Caco-2 (cell line): ENCODE measurements at places on chromosomes 11 and 22. TPM values are rescaled to one million over a fixed set of nuclear protein-coding genes. Genes with fewer than 3 reads are reported as not detected.

DNA sequence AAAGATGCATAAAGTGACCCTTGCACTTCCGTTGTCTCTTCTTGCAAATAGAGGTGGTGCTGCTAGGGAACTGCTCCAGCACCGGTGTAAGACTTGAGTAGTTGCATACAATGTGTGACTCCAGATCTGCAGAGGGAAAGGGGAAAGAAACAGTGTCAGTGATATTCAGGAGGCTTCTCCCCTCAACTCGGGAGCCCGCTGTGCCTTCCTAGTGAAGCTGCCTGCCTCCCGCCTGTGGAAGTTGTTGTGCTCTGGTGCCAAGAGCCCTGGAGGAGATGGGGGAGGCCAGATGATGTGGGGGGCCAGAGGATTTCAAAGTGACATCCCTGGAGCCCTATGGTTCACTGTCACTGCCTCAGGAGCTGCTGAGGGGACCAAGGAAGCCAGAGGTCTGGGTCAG lies 30.4 kb downstream of the RELT start:
- no peak for DNase-seq

INS gene
- not detected in 2 replicates for total RNA-seq

SLC36A4 gene
- 11.2 and 12.5 TPM in 2 replicates for total RNA-seq

DNA sequence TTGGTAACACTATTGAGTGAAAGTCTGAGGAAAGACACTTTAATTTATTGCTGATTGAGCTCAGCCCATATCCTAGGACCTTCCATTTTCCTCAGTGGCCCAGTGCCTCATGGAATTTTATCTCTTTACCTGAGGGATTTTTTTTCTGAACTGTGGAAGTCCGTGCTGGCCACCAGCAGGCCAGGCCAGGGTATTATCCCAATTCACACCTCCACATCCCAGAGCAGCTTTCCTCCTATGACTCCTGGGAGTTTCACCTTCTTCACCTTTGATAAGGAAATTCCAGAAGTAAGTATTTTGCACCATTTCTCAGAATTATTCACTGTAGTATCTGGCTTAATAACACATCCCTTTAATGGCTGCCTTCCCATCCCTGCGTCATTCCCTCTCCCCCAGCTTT lies 13.0 kb upstream of the RRAS2 start:
- no peak for DNase-seq

DNA sequence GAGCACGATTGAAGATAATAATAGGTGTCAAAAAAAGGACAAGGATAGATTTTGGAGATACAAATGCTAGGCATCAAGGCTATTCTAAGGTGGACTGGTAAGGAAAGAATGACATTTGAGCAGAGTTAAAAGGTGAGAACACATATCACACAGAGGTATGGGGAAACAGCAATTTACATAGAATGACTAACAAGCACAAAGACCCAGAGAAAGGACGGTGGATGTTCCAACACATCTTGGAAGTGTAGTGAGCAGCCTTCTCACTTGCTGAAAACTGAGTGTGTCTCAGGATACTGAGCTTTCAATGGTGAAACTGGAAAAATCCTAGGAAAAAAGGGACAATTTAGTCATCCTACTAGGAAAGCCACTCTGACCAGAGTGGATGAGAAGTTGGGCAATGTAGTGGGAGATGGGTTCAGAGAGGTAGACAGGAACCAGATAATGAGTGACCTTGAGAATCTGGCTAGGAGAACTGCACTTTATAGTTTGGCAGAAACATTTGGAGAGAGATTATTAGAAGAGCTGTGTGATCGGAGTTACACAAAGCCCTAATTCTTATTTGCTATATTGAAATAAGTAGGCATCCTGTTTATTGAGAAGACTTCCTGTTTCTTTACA lies 706.0 kb downstream of the KCNA4 start:
- no peak for DNase-seq

AQP11 gene
- total RNA-seq: 11.5 and 12.7 TPM in 2 replicates

DNA sequence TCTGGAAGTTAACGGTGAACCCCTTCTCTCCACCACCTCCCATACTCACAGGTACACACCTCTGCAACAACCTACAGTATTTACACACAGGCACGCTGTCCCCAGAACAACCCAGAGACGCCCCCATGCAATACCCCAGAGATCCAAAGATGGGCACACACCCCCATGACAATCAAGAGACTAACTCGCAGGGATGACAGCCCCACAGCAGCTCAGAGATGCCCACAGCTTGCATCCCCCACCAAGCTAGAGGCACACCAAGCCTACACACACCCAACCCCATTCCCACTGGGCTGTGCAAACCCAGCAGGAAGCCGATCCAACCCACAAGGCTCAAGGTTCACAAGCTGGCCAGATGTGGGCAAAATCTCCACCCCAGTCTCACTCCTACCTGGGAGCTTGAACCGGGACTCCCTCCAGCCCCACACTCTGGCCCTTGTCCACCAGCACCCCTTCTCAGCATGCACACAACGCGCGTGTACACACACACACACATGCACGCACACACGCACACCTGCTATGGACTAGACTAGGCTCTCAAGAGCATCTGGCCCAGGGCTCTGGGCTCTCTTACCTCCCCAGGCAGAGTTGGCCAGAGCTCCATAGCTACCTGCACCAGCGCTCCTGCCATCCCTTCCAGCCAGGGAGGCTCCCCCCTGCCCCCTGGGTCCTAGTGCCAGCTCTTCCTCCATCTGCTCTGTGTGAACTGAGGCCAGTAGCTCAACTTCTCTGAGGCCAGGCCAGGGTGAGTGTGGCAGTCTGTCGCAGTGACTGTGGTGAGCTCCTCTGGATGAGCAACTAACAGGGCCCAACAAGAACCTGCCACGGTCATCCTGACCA lies 11.5 kb downstream of the STARD10 start:
- DNase-seq: peak; percentile 60

GRCh38 chr11:83051760-83052671 lies 19.7 kb downstream of the RAB30 start:
- no peak for DNase-seq

GRCh38 chr11:118527109-118527508 lies at the start of gene TTC36:
TSS of gene TTC36 (plus strand) at chr11:118527474. CDS start at chr11:118527495, 21 bp downstream.
- DNase-seq: no peak

GRCh38 chr11:3058753-3059664 lies 1.8 kb upstream of the CARS1 start:
- DNase-seq: no peak

GRCh38 chr22:46998331-46998730 lies 235.9 kb downstream of the TBC1D22A start:
- DNase-seq: no peak

MN1 gene
- total RNA-seq: 0.32 and 0.44 TPM in 2 replicates

DNA sequence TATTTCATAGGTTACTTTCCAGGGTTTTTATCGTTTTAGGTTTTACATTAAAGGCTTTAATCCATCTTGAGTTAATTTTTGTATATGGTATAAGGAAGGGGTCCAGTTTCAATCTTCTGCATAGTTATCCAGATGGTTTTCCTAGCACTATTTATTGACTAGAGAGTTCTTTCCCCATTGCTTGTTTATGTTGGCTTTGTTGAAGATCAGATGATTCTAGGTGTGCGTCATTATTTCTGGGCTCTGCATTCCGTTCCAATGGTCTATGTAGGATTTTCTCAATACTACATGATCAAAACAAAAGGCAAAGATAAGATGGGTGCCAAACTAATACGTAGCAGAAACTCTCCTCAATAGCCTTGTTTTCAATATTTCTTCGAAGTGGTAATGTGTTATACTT lies 14.3 kb upstream of the RIC3 start:
- DNase-seq: no peak

GRCh38 chr22:25362883-25363240 lies 143.4 kb downstream of the CRYBB2 start:
- no peak for DNase-seq

KDM4E gene
- total RNA-seq: not detected in 2 replicates

- no peak for DNase-seq
Observed at GRCh38 chr11:24093375-24093774, 403.5 kb upstream of the LUZP2 start.

GRCh38 chr22:35852076-35852475 lies 134.4 kb downstream of the APOL5 start:
- DNase-seq: no peak

- DNase-seq: no peak
Observed at GRCh38 chr11:62233730-62234129, 8.3 kb upstream of the SCGB1D2 start.

KDM4D gene
- total RNA-seq: 0.95 and 1.2 TPM in 2 replicates

GRCh38 chr11:21426931-21427330 lies 757.5 kb downstream of the NELL1 start:
- DNase-seq: no peak

NUDT8 gene
- total RNA-seq: 15.0 and 18.1 TPM in 2 replicates

DNA sequence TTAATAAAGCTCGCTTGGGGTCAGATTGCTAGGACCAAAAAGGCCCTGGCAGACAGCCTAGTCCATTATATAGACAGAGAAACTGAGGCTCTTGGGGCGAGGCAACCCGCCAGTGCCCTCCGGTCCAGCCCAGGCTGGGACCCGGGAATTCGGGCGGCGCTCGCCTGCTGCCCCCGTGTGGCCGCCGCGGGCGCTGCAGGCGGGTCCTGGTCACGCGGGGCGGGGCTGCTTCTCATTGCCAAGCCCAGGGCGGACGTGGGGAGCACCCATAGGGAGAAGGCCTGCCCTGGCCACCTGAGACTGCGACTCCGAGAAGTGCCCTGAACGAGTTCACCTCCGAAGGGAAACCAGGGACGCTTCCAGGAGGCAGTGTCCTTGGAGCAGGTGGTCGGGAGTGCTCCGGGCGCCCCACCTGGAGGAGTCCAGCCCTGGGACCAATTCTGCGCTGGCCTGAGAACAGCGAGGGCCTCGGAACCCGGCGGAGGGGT lies 36.0 kb upstream of the CSNK1E start:
- peak; percentile 83 for DNase-seq

- no peak for DNase-seq
Observed at GRCh38 chr22:42651134-42651533, 1.9 kb upstream of the CYB5R3 start.

PLAAT5 gene
- total RNA-seq: 1.2 and 2.3 TPM in 2 replicates

ZBTB44 gene
- total RNA-seq: 49.5 and 53.6 TPM in 2 replicates

DNA sequence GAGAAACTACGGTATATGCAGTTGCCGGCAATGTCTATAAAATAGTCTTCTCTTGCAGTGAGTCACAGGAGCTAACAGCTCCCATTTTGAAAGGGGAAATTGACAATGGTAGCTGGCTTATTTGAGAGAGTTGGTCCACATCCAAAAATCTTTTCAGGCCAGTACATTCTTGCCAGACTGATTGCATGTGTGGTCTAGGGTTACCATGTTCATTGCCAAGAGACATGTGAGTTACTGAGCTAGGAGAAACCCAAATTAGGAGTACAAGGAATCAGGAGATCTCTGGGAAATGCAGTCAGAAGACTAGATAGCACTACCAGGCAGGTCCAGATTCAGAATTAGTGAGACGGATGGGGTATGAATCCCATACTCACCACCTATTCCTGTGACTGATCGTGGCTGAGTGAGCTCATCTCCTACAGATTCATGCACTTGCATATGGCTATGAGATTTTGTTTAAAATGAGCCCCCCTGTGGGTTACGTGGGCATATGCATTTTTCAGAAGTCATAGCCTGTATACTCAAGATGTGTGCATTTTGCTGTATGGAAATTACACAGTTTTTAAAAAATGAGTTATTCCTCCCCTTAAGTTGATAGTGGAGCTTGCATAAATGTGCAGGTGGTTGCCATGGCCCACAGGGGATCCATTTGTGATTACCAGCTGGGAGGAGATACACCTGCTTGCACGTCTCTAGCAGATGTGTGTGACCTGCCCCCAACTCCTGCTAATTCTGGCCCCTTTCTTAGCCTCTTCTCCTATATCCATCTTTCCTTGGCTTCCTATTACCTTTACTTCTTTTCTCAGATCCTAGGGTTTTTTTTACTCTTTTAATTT lies 102.7 kb downstream of the COMMD9 start:
- no peak for DNase-seq
